Nephron progenitor cell (in vitro differentiated cells): ENCODE measurements at places on chromosomes 1 and 21.

DNA sequence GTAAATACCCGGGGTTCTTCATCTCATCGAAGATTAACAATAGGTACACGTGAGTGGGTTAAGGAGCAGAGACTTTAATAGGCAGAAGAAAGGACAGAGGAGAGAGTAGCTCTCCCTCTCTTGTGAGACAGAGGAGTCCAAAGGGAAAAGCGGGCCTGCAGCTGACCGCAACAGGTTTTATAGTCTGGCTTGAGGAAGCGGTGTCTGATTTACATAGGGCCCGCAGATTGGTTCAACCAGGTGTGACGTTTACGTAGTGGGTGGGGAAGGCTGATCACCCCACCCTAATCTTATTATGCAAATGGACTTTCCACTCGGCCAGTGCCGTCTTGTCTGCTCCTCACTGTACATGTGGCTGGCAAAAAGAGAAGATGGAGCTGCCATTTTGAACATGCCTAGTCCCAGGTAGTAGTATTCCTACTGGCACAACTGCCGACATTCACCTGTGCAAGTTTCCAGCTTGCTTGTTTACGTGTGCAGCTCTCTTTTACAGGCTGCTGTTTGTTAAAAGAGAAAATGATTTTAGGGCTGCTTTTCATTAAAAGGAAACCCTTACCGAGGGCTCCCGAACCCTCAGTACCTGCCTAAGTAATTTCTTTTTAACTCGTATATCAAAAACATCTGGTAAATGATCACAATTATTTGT, 10.6 kb downstream of the CDC14A start:
- DNase-seq: no peak

- DNase-seq: no peak
These were observed 2.0 kb upstream of the RAB7B start for GRCh38 chr1:206005234-206005633.

DNA sequence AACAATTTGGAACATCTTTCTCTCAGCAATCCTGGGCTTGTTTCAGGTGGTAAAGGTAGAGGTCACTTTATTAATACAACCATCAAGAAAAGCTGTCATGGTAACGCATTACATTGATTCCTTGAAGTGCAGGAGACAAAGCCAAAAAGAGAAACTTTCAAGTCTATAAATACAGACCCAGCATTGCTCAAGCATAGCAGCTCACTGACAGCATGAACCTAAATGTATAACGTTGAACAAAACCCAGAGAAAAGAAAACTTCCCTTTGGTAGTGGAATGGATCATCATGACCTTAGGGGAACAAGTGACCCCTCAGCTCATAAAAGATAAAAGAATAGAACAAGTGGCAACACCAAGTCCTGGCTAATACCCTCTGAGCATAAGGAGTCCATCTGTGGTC, 332.2 kb downstream of the NTNG1 start:
- DNase-seq: no peak

DNA sequence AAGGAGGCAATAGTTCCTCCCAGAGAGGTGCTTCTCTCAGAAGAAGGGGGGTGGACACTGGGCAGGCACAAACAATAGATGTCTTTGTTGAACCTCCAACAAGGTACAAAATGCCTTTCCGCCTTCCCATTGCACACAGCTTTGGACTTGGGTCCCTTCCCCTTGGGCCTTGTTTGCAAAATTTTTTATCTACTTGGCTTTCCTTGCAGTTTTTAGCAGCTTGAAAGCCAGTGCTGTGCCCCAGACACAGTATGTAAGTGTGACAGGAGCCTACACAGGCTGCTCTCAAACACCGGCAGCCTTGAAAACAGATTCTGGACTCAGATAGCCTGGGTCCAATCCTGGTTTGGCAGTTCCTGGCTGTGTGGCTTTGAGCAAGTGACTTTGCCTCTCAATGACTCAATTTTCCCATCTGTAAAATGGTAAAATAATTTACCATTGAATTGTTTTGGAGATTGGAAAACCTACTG, 43.0 kb downstream of the ELAPOR1 start:
- DNase-seq: no peak

DNA sequence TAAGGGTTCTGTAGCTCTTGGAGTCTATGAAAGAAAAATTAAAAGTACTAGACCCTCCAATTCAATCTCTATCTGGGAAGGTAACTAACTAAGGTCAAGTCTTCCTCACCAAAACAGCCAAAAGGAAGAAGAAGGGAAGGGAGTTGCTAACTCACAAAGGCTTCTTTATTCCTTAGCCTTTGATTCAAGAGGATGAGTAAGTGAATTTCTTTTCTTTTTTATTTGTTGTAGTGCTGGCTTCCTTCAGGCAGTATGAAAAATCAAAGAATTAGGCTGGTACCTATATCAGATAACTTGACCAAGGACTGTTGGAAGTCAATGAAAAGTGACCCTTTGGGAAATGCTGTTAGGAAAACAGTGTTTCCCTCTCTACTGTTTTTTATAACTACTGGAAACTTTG, 144.4 kb upstream of the NRIP1 start:
- DNase-seq: no peak

DNA sequence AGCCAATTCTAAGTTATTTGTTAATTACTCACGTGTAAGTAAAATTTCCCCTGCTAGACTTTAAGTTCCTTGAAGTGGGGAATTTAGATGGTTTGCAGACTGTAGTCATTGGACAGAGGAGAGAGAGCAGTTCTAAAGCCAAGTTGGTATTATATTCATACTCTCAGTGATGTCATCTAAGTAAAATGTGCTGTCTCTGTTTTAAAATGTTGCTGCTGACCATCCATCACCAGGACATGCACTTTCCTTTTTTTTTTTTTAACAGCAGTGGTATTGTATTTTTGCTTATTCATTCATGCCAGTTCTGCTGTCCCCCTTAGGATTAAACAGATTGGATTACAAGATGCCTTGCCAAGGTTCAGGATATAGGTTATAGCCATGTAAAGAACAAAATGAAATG, 2.3 kb downstream of the TTLL7 start:
- DNase-seq: no peak

DNA sequence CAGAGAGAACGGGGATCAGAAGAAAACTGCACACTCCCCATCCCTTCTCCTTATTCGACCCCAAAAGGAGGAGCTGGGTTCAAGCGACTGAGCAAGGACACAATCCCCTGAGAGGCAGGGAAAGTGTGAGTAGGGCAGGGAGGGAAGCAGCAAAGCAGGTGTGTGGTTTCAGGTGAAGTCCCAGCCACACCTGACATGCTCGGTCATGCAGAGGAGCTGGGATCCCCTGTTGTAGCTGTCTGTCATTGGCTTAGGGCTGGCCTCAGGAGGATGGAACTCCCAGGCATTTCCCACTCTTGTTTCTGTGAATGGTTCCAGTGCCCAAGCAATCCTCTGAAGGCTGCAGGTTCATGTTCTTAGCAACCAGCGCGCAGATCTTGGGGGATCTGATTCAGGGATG, 150.7 kb downstream of the DSCAM start:
- no peak for DNase-seq

- DNase-seq: no peak
These were observed 75.7 kb upstream of the KCNJ15 start for GRCh38 chr21:38181096-38181495.

- no peak for DNase-seq
These were observed 6.7 kb downstream of the RNF186 start for GRCh38 chr1:19808351-19808750.

DNA sequence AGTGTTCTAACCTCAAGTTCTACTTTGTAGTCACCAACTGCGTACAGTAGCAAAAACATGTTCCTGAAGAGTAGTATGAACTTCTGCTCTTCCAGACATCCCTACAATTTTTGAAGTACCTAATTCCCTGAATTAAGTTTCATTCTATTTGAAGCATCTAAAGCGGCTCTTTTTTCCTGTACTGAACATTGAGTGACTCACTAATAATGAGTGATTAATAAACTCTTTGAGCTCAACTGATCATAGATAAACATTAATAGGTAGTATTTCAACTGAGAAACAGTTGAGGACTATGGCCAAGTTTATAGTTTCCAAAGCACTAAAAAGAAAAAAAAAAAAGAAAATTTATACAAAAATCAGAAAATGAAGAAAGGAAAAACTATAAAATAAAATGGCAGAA, 683.1 kb downstream of the LTN1 start:
- DNase-seq: no peak

DNA sequence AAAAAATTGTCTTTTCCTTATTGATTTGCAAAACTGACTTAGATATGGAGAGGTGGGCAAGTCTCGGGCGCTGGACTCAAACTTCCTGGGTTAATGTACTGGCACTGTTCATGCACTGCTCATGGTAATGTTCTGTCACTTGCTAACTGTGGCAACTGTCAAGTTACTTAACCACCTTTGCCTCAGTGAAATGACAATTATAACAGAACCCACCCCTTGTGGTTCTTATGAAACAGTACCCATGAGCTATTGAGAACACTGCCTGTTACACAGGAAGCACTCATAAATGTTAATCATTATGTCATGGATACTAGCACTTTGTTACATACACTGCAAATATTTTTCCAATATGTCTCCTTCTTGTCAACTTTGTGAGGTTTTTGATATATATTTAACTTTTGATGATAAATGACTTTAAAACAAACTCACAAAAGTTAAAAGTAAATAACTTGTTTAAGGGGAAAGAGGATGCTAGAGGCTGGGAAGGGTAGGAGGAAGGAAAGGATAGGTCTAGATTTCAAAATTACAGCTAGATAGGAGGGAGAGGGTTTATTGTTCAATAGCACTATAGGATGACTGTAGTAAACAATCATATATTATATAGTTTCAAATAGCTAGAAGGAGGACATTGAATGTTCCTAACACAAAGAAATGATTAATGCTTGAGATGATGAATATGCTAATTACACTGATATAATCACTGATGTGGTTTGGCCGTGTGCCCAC, 342.5 kb downstream of the ADGRL2 start:
- no peak for DNase-seq

GRCh38 chr1:81836007-81836626, 35.4 kb downstream of the ADGRL2 start:
- DNase-seq: no peak

GRCh38 chr1:228212415-228212965, 4.6 kb downstream of the OBSCN start:
- DNase-seq: no peak

- DNase-seq: peak; percentile 18
These were observed 544 bp downstream of the ILDR2 start for GRCh38 chr1:166974647-166975345.

GRCh38 chr1:99384021-99384420, 119.7 kb downstream of the PLPPR4 start:
- no peak for DNase-seq

DNA sequence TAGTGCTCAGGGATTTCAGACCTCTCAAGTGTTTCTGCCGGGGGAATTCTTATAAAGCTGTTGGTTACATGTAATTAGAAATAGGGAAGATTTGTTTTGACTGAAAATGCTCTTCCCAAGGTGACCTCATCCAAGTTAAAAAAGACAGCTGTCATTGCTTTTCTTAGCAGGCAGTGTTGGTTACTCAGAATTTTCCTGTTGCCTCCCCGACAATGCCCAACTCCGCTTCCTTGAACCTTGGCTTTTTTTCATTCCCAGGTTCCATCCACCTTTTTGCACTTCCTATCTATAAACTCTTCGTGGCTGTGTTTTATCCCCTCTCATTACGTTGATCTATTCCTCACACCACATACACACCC, 825 bp upstream of the DPH5 start:
- no peak for DNase-seq
